ENCODE measurements at places on chromosomes 6 and 20.

DNA sequence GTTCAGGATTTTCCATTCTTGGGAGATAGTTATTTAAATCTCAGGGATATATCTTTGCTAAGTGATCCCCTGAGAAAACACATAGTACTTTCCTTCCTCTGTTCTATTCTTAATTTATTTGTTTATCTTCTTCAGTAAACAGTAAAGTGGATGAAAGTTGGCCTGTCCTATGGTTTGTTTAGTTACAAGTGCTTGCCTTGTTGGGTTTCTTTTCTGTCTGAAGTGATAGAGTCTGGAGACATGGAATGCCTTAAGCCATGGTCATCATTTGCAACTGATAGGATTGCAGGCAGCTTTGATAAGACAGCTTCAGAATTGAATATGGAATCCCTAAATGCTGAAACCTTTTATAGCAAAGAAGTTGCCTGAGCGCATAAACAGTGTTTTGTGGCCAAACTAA lies 4.9 kb downstream of the ADGRG6 start:
- DNase-seq = no peak

- no peak for DNase-seq
Observed at GRCh38 chr6:22271081-22271480, 25.8 kb downstream of the PRL start.

GRCh38 chr20:18611492-18611891 lies 23.6 kb downstream of the DTD1 start:
- DNase-seq = no peak

GRCh38 chr6:137016356-137016755 lies 28.4 kb downstream of the IL20RA start:
- no peak for DNase-seq

DNA sequence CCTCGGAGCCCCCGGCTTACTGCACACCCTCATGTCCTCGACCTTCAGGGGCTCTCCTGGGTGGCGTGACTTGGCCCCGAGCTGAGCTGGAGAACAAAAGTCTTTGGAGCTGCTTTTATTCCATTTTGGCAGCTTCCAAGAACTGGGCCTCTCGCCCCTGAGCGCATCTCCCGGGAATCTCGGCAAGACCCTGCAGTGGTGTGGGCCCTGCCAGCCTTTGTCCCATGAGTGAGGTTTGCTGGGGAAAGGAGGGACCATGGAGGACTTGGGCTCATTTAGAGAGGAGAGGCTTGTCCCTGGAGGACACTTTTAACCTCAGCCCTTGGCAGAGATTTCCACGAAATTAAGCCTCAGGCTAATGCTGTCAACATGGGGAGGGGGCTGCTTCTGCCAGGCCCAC lies 62.3 kb upstream of the SLCO4A1 start:
- DNase-seq = no peak

GRCh38 chr20:21514553-21515251 lies 838 bp upstream of the NKX2-2 start:
- no peak for DNase-seq

GRCh38 chr20:1950836-1951235 lies 43.0 kb downstream of the PDYN start:
- no peak for DNase-seq

- DNase-seq = peak; percentile 26
Observed at GRCh38 chr6:29926413-29927274, 15.7 kb upstream of the HLA-A start.

- DNase-seq = no peak
Observed at GRCh38 chr6:24721461-24722215, 2.7 kb upstream of the C6orf62 start.

DNA sequence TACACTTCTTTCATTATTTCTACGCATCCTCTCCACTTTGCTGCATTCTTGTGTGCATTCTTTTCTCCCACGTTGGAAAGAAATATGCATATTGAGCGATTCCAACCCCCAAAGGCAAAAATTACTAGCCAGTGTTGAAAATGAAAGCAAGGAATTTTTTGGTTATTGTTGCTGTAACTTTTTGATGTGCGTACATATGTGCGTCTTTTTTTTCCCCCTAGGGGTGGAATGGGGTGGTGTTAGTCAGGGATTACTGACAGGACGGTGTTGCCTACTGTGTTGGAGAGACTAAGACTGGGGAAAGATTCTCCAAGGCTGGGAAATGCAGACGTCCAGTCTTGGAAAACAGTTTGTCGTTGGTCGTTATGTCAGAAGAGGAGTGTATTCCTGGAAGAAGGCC lies 44.2 kb upstream of the ESR1 start:
- peak; percentile 46 for DNase-seq

GRCh38 chr6:43240950-43241349 lies 2.3 kb upstream of the TTBK1 start:
- no peak for DNase-seq

DNA sequence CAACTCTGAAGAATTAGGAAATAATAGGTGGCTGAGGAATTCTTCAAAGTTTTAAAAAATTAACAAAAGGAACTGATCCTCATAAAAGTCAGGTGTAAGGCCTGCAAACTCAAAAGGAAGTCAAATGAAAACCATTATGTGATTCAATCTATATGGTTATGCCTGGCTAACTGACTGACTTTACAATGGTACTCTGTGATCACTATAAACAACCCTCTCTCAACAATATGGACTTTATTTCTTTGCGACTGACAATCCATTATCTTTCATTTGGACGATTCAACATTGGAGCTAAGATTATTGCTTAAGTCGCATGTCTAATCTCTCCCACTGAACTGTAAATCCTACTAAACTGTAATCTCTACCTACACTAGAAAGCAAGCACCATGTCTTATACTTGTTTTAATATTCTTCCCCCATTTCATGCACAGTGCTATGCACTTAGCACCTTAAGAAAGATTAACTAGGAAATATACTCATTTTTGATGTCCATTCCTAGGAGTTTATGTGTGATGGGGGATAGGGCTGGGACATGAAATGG lies 1.4 kb downstream of the STK38 start:
- no peak for DNase-seq

- no peak for DNase-seq
Observed at GRCh38 chr20:53957451-53958172, 112.8 kb downstream of the BCAS1 start.

DNA sequence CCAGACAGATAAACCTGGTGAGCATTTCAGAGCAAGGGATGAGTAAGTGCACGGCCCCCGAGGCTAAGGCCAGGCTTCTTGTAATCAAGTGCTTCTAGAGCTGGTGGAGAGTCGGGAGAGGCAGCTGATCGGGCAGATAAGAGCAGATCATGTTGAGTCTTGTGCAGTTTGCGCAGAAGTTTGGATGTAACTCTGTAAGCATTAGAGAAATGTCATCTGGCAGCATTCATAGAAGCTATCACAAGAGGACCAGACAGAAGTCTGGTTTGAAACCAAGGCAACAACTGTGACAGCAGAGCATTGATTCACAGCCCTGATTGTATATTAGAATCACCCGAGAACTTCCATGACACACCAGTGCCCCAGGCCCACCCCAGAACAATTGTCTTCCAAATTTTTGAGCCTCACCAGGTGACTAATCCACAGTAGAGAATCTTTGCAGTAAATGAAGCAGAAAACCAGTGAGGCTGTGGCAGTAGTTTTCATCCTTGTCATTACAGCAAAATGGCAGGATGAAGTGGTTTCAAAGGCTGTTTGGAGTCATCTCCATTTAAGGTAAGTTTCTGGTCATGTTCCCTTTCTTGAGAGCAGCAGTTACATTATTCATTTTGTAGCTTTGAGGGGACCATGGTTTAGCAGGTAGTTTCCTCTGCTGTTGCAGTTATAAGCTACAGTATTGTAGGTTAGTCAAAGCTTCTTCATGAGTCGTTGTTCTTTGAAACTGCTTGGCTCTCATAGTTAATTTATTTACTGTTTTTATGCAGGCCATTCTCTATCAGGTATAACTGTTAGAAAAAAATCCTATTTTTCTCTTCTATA lies 84.1 kb downstream of the RNF217 start:
- DNase-seq = peak; percentile 98

GRCh38 chr6:11702500-11703130 lies 76.0 kb downstream of the ADTRP start:
- DNase-seq = peak; percentile 25

DNA sequence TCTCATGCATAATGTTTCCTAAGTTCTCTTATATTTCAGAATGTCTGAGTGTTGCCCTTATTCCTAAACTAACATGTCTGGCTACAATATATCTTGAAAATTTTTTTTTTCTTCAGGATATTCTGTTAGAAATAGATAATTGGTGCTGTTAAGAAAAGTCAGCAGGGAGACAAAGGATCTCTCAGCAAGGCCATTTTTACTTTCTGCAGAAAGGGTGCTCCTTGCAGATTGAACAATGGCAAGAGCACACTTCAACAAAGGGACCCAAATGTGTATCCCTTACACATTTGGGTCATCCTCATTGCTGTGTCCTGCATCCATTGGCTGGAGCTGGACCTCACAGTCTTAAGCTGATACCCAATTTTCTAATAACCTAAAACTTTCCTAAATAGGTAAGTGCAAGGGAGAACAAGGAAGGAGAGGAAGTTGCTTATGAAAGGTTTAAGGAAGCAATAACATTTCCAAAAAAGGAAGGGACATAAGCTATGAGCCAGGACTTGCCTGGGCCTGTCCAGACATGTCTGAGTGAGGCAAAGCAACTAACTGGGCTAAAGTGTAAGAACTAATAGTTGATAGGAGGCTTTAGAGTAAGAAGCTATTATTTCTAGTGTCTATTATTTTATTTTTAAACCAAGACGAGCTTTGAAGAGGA lies 429.6 kb downstream of the BCKDHB start:
- DNase-seq = peak; percentile 62

DNA sequence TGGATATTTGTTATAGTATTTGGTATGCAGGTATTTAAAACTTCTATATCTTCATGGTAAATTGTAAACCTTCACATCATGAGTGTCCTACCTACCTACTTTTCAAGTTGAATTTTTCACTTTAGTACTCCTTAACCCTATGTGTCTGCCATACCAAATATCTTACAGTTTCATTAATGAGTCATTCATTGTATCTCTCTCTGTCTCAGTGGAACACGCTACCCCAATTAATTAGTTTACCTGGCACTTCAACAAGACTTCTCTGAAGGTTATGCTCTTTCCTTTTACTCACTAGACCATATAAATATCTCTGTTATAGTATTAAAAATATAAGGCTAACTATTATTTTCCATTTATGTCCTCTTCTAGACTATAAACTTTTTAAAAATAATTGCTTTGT lies 123.9 kb upstream of the GJE1 start:
- DNase-seq = no peak

DNA sequence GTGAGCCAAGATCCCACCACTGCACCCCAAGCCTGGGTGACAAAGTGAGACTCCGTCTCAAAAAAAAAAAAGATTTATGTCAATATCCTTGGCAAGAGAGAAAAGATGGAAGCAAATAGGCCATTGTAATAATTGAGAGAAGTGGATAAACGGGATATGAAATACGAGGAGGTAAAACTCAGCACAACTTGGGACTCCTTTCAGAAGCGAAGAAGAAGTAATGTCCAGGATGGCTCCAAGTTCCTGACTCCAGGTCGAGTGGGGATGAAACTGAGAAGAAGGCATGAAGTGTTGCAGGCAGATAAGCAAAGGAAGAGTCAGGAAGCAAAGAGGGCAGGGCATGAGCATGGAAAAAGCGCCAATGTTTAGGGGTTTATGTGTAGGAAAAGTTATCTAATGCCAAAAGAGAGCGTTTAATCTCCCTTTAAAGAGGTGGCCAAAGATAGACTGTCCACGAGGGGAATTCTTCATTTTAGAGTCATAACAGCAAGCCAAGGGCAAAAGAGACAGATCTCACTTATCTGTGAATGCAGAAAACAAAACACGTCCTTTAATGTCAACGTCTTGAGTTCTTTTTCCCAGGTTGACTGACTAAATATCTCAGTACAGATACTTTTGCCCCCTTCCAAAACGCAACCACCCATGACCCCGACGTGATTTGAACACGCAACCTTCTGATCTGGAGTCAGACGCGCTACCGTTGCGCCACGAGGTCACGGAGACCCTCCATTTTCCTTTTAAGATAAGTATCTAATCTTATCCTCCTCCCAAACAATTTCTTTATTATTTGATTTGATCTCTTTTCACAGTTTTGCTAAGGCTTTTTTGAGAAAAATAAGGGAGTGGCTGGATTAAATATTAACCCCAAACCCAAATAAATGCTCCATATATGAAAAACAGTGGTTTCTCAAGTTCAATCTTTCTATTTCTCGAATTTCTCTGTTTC lies 46.3 kb upstream of the BTN3A2 start:
- no peak for DNase-seq

DNA sequence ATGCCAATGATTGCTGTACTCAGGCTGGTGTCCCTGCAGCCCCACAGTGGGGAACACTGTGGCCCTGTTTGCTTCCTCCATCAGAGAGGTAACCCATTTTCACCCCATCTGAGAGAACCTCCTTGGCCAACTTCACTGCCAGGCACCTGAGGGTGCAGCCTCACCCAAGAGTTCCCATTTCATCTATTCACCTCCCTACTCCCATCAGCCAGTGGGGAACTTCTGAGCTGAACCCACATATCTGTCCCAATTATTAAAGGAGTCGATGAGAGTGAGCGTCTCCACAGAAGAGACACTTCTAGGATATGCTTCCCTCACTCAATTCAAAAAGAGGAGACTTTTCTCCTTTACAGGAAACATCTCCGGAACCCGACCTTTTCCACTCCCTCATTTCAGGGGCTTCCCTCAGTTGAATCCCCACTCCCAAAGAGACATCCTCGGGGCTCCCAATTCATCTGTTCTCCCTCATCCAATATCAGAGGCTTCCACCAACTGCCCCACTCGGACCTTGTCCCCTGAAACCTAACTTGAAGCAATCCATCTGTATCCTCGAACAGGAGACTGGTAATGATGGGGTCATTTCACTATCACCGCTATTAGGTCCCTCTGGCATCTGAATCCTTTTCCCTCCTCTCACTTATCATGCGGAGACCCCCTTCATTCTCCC lies 988 bp downstream of the UBE2V1 start:
- DNase-seq = no peak

- DNase-seq = no peak
Observed at GRCh38 chr6:71724456-71725125, 161.8 kb upstream of the RIMS1 start.

GRCh38 chr6:37005827-37006567 lies 542 bp downstream of the FGD2 start:
- DNase-seq = no peak

DNA sequence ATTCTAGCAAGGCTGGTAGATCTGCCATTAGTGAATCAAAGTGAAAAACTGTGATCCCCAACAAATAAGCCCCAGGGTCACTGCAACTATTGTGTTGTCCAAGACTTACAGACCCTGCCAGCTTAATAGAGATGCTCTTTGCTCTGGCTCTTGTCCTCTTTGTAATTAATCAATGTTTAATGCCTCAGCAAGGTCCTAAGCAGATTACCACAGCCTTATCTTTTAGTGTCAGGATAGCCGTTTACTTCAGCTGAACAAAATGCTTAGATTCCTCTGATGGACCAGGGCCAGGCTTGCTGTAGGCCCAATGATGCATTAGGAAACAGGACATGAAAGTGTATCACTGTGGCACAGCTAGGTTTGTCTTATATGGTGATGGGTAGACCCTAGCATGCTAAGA lies 353.3 kb downstream of the HACE1 start:
- DNase-seq = no peak

Measured in keratinocyte (primary cell).